Endothelial cell (in vitro differentiated cells): ENCODE measurements at places on chromosomes 6 and 20.

GRCh38 chr6:36594816-36595643 lies 868 bp downstream of the SRSF3 start:
- peak; percentile 19 for DNase-seq

- DNase-seq: no peak
Measured at GRCh38 chr20:9439806-9440205, 74.6 kb upstream of the LAMP5 start.

GRCh38 chr20:57342829-57343228 lies 8.2 kb upstream of the RAE1 start:
- no peak for DNase-seq

DNA sequence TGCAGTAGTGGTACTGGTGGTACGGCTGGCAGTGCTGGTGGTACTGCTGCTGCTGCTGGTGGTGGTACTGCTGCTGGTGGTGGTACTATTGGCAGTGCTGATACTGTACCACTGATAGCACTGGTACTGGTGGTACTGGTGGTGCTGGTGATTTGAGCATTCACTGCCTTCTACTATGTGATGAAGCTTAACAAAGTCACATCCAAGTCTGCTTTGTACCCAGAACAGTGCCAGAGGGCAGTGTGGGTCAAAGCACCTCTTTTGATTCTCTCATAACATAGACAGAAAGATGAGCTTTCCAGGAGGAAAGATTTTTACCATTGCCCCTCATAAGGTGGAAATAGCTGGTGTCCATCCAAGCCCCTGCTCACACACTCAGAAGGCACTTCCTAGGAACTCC lies 48.7 kb downstream of the ANKRD6 start:
- no peak for DNase-seq

GRCh38 chr6:163336961-163337360 lies 77.6 kb upstream of the QKI start:
- DNase-seq: no peak

- no peak for DNase-seq
Measured at GRCh38 chr20:823574-823902, 10.0 kb upstream of the FAM110A start.
